ENCODE measurements at places on chromosomes 13 and 19.

DNA sequence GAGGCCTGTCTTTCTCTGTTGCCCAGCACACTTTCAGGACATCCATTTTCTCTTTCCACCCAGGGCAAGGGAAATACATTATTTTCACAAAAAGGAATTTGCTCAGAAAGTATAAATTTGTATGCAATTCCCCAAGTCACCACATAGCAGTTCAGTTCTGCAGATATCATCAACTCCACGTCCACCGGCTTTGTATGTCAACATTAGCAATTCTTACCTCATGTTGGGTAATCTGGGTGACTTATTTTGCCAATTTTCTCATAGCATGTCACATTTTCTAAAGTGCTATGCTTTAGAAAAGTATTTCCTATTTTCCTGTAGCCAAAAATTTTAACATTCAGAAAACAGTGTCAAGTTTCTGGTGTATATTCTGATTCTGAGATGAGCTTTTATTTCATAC lies 501.8 kb downstream of the EFNB2 start:
- no peak for DNase-seq

- peak; percentile 68 for DNase-seq
Measured at GRCh38 chr19:40464059-40465024, 1.2 kb downstream of the BLVRB start.

DNA sequence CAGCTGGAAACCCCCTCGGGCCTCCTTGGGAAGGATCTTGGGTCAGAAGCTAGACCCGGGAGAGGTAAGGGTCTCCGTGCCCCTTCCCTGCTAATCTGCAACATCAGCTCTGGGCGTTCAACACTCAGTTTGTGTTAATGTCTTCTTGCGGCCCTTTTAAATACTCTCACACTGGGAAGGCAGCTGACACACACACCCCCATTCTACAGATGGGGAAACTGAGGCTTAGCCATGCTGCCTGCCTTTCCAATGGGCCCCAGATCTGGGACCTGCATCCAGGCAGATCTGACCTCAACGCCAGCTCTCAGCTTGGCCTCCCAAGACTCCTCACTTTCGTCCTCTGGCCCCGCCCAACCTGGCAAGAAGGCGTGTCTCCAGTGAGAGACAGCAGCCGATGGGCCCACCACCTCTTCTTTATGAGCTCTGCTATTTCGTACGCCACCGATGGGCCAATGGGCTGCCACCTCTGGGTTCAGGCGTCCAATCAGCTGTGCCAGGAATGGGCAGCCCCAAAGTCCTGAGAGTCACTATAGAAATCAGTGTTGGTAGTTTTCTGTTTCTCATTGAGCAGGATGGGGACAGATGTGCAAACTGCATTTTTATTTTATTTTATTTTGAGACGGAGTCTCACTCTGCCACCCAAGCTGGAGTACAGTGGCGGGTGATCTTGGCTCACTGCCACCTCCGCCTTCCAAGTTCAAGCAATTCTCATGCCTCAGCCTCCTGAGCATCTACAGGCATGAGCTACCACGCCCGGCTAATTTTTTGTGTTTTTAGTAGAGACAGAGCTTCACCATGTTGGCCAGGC lies 43.8 kb downstream of the DNM2 start:
- DNase-seq: no peak

GRCh38 chr13:51067210-51067701 lies 43.8 kb downstream of the C13orf42 start:
- no peak for DNase-seq

DNA sequence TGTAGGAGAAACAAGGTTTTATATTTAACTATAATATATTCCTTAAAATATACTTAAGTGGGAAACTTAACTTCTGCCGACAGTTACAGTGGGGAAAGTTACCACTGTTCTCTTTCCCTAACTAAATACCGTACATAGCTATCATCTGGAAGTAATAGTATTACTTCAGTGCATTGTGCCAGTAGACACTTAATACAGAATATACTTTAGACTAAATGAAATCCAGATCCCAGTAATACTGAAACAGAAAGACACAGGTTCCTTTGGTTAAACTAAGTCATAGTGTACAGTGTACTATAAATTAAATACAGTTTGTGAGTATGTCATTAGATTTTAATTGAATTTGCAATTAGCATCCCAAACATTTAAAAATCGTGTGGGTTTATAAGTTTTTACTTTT lies 107.5 kb downstream of the PCCA start:
- no peak for DNase-seq

GRCh38 chr13:42865768-42866102 lies 84.4 kb downstream of the FAM216B start:
- no peak for DNase-seq

GRCh38 chr19:49690656-49691242 lies at the start of gene CPT1C:
Gene CPT1C (plus strand): TSS chr19:49691116. CDS start chr19:49692253, 1,137 bp downstream.
- peak; percentile 69 for DNase-seq

DNA sequence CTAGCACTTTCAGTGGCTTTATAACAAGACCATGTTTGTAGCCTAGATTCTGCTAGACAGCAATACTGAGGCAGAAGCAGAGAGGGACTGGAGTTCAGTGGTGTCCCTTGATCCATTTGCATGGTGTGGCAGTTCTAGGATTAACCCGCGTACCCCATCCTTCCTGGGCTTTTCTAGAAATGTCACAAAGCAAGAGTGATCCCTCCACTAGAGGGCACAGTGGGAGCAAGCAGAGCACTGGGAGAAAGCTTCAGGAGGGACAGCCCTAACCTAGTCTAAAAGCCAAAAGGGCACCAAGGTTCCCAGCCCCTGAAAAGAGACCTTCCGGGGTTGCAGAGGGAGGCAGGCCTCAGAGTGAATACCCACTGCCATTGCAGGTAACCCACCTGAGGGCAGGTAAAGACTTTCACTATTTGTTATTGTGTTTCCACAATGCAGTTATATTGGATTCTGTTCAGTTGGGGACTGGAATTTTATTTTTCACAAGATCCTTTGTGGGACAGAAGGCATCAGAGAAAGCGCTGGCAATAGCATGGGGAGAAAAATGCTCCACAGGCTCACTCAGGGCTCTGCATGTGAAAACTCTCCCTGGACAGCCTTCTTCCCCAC lies 170.6 kb downstream of the FLT1 start:
- DNase-seq: peak; percentile 41

- DNase-seq: no peak
Measured at GRCh38 chr13:94822356-94822755, 110.0 kb upstream of the SOX21 start.

- peak; percentile 56 for DNase-seq
Measured at GRCh38 chr19:5867201-5868136, 2.9 kb downstream of the FUT5 start.

DNA sequence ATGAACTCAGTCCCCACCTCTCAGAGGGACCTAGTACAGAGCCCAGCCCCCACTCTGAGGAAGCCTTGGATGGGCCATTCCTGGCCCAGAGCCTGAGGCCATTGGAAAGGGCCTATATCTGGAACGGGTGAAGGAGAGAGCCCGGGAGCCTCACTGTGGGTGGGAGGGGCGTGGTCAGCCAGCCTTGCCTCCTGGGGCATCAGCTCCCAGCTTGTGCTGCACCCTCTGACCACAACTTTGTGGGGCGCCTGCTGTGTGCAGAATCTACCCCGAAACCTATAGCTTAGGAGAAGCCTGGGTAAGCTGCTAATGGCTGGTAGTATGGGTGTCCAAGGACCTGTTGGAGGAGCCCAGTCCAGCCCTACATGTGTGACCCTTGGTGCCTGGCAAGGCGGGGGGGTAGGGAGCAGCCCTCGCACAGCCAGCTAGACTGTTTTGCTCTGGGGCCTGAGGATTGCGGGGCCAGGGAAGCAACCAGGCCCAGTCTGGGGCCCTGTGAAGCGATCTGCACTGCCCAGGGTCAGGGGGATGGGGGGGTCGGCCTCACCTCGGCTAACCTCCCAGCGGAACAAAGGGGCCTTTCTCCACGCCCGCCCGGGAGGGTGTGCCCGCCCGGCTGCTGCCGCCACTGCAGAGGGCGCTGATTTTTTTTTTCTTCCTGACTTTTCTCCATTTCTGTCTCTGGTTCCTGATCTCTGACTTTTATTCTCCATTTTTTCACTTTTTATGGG lies 42.3 kb downstream of the LYL1 start:
- no peak for DNase-seq

DNA sequence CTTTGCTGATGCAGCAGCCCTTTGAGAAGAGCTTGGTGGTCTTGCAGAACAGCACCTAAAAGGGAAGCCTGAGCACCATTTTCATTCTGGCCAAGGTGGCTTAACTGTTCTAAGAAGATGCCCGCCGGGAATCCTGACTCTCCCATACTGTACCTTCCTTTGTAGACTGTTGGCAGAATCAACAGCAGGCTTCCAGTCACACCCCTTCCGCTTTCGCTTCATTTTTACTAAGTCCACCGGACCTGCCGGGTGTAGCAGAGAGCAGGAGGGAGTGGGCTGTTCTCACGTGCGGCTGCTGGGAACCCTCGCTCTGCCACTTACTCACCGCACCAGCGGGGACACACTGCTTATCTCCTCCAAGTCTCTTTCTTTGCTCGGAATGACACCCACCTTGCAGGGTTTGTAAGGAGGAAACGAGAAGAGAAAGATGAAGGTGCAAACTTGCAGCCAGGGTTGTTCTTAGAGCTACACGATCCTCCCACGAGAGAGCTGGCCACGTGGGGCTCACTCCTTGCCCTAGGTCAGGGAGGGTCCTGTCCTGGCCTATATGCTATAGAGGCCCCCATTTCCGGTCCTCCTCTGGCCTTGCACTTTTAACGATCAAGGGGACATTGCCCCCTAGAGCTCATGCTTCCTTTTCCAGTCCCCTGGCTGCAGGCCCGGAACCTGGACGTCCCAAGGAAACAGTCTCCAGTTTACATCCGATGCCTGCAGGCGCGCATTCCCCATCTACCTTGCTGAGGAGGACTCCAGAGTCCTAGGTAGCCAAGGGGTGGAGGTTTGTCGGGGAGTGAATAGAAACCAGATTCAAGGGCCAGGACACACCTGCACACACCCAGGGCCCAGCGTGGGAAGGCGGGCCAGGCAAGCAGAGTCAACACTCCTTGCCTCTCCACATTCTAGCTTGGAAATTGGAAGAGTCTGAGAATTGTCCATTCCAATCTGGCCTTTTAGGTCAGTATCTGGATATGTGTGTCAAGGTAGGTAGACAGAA lies 453.6 kb downstream of the IRS2 start:
- DNase-seq: peak; percentile 71

- peak; percentile 12 for DNase-seq
Measured at GRCh38 chr19:1651568-1652291, 685 bp downstream of the TCF3 start.

- DNase-seq: no peak
Measured at GRCh38 chr13:104683789-104684188, 1617.6 kb upstream of the SLC10A2 start.

Measured in NCI-H2029 (cell line).